ENCODE measurements at places on chromosomes 1 and 21. TPM values are rescaled to one million over a fixed set of nuclear protein-coding genes. Genes with fewer than 3 reads are reported as not detected.

Gene SERTAD4
- total RNA-seq: 2.7 TPM

- DNase-seq: no peak
Observed at GRCh38 chr1:153849487-153850185, 73.1 kb downstream of the GATAD2B start.

GRCh38 chr1:228289239-228289849 is 81.5 kb downstream of the OBSCN start:
- DNase-seq: no peak

GRCh38 chr1:54574158-54574778 is 26.2 kb downstream of the ACOT11 start:
- no peak for DNase-seq

All from WTC11 (cell line).